Activated naive CD8-positive, alpha-beta T cell treated with anti-CD3 and anti-CD28 coated beads for 36 hours (primary cell): ENCODE measurements at places on chromosomes 5 and 9. TPM values are rescaled to one million over a fixed set of nuclear protein-coding genes. Genes with fewer than 3 reads are reported as not detected.

GRCh38 chr5:11289733-11290132 lies 528.7 kb upstream of the DAP start:
- no peak for DNase-seq
- H3K27ac ChIP-seq: no peak overlapping the region
- H3K4me3 ChIP-seq: no peak overlapping the region

DNA sequence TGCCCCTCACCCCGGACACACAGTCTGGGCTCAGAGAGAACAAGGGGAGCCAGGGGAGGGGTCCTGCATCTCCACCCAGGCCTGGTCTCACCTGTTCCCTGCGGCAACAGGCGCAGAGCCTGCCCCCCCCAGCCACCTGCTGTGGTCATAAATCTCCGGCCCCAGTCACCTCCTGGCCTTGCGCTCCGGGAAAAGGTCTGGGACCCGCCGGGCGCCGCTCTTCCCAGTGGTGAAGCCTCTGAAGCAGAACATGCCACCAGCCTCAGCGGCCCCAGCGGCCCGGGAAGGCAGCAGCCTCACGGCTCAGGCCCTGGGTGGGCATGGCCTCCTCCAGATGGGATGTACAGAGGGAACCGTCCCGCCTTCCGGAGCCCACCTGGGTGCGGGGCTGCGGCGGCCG lies 20.6 kb downstream of the NOTCH1 start:
- H3K27me3 ChIP-seq: no peaks in the 10 kb centered on the region
- peaks cover 4% of the 10 kb centered on the region for H3K4me1 ChIP-seq
- no peak for DNase-seq
- peaks cover 2% of the 10 kb centered on the region for H3K36me3 ChIP-seq
- no peak overlapping the region for H3K27ac ChIP-seq

DNA sequence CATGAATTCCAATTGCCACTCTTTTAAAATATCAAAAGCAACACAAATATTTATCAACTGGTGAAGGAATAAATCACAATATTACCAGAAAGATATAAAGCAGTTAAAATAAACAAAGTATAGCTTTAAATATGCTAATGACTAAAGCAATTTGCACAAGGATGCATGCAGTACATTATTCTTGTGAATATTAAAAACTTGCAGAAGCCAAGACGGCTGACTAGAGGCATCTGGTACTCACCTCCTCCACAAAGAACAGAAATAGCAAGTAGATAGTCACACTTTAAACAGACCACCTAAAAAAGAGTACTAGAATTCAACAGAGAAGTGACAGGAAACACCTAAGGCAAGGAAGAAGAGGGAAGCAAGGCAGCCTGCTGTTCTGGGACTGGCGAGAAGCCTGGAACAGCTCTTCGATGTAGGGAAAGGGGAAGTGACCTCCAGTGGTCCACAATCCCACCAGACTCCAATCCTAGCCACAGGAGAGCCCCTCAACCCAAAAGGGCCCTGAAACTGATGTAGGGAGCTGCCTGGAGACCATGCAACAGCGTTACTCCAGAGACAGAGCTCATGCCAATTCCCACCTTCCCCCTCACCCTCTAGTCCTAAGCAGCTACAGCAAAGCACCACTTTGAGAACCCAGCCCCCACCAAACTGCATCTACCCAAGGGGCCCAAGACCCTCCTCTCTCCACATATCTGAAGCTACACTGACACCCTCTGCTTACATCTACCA lies 86.3 kb downstream of the LPAR1 start:
- H3K4me1 ChIP-seq: no peaks in the 10 kb centered on the region
- no peak overlapping the region for H3K27ac ChIP-seq
- DNase-seq: no peak
- peaks cover 11% of the 10 kb centered on the region for H3K27me3 ChIP-seq
- H3K36me3 ChIP-seq: peaks cover 2% of the 10 kb centered on the region
- no peak overlapping the region for H3K4me3 ChIP-seq

- H3K36me3 ChIP-seq: no peaks in the 10 kb centered on the region
- no peak for DNase-seq
- H3K27ac ChIP-seq: no peak overlapping the region
- peaks cover 2% of the 10 kb centered on the region for H3K4me1 ChIP-seq
- peak overlapping the region; percentile 15 for H3K4me3 ChIP-seq
Observed at GRCh38 chr5:3601911-3602782, 6.5 kb downstream of the IRX1 start.

GRCh38 chr9:136082496-136083361 lies 12.4 kb downstream of the NACC2 start:
- no peaks in the 10 kb centered on the region for H3K27me3 ChIP-seq
- peaks cover 8% of the 10 kb centered on the region for H3K4me1 ChIP-seq
- DNase-seq: no peak
- no peak overlapping the region for H3K27ac ChIP-seq

DNA sequence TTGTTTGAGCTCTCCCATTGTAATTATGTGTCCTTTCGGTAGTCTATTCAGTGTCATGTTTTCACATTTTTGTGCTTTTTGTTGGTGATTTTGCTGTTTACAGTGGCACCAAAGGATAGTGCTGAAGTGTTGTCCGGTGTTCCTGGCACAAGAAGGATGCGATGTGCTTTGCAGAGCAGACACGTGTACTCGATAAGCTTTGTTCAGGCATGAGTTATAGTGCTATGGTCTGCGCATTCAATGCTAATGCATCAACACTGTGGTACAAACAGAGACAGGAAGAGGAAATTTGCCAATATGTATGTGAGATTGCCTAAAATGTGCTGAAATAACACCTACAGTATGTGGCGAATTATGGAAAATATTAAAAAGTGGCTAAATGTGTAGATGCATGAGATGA lies 913.4 kb upstream of the ACO1 start:
- H3K4me3 ChIP-seq: no peak overlapping the region
- no peaks in the 10 kb centered on the region for H3K27me3 ChIP-seq
- no peak overlapping the region for H3K27ac ChIP-seq
- DNase-seq: no peak
- peaks cover 5% of the 10 kb centered on the region for H3K4me1 ChIP-seq

- no peaks in the 10 kb centered on the region for H3K27me3 ChIP-seq
- no peak overlapping the region for H3K27ac ChIP-seq
- no peak for DNase-seq
- no peak overlapping the region for H3K4me3 ChIP-seq
Observed at GRCh38 chr9:20906326-20906725, 125.1 kb downstream of the HACD4 start.

DNA sequence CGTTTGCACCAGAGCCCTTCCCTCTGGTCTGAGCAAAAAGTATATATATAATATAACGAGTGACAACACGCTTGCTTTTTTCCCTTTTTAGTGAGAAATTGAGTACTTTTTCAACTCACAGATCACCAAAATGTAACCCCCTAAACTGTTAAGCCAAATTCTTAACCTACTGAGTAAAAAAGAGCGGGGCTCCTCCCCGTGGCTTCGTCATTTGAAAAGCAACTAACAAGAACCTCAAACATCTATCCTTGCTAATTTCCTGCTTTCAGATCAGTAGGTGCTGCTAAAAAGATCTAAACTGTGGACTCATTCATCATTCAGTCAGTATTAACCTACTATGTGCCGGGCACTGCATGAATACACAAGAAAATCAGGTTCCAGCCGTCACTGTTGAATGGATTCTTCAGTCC lies 1.0 kb upstream of the PTBP3 start:
- peaks cover 22% of the 10 kb centered on the region for H3K4me1 ChIP-seq
- DNase-seq: peak; percentile 25
- H3K27me3 ChIP-seq: no peaks in the 10 kb centered on the region
- H3K27ac ChIP-seq: peak overlapping the region; percentile 97
- peak overlapping the region; percentile 91 for H3K4me3 ChIP-seq

DNA sequence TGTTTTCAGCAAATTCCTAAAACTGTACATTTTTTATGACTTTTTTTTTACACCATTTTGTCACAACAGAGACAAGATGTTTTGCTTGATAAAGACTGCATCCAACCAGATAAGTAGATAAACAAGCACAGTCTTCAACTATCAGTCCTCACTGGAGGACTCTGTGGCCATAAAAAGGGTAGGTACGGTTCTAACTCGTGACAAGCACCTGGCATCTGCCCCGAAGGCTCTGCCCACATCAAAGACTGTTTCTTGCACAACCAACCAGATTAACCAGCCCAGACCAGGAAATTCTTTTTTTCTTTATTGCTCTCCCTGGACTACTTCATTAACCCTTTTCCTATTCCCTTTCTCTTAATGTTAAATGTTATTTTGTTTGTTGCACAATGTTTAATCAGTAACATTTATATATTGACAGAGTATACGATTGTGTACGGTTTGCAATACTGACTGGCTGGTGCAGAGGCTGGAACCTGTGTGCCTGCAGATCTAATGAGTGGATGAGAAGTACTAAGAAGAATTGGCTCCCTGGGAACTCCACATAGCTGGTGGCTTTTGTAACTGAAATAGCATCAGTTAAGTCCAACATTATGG lies 74.1 kb downstream of the SERINC5 start:
- H3K27me3 ChIP-seq: no peaks in the 10 kb centered on the region
- peak overlapping the region; percentile 85 for H3K27ac ChIP-seq
- H3K4me1 ChIP-seq: peaks cover 90% of the 10 kb centered on the region
- peak; percentile 52 for DNase-seq
- peak overlapping the region; percentile 32 for H3K4me3 ChIP-seq

GRCh38 chr9:136977649-136978072 lies 357 bp downstream of the PTGDS start:
- H3K36me3 ChIP-seq: no peaks in the 10 kb centered on the region
- peaks cover 3% of the 10 kb centered on the region for H3K27me3 ChIP-seq
- no peak overlapping the region for H3K4me3 ChIP-seq
- H3K4me1 ChIP-seq: peaks cover 10% of the 10 kb centered on the region
- no peak overlapping the region for H3K27ac ChIP-seq
- DNase-seq: no peak

DNA sequence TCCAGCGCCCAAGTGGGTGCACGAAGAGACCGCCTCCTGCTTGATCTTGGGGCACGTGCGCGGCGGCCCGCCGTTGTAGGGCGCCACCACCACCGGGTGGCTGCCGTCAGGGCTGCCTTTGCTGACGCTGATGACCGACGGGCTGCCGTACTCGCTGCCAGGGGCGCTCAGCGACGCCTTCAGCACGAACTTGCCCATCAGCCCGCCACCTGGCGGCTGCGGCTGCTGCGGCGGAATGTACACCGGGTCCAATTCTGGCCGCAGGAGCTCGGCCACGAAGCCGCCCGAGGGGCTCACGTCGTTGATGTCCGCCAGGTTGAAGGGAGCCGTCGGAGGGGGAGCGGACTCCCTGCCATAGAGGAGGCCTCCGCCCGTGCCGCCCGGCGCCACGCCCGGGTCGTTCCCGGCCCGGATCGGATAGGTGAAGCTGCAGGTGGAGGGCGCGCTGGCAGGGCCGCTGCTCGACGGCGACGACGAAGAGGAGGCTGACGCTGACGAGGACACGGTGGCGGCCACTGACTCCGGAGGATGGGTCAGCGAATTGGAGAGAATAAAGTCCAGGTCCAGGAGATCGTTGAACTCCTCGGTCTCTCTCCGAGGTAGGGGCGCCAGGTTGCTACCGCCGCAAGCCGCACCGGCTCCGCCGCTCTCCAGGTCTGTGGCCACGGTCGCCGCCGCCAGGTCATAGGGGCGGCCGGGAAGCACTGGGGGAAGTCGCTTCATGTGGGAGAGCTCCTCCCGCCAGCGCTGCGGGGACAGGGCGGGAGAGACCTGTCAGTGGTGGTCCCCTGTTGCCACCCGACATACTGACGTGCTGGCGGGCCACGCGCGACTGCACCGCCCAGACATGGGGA lies 1.8 kb downstream of the KLF4 start:
- H3K36me3 ChIP-seq: no peaks in the 10 kb centered on the region
- H3K27me3 ChIP-seq: peaks cover 73% of the 10 kb centered on the region
- no peak overlapping the region for H3K27ac ChIP-seq
- peak; percentile 38 for DNase-seq
- no peak overlapping the region for H3K4me3 ChIP-seq
- peaks cover 12% of the 10 kb centered on the region for H3K4me1 ChIP-seq

GRCh38 chr5:36438765-36439561 lies 137.3 kb upstream of the RANBP3L start:
- no peak for DNase-seq
- H3K27ac ChIP-seq: no peak overlapping the region
- no peaks in the 10 kb centered on the region for H3K36me3 ChIP-seq
- no peak overlapping the region for H3K4me3 ChIP-seq
- H3K27me3 ChIP-seq: peaks cover 36% of the 10 kb centered on the region

Gene SPINK7
- total RNA-seq: not detected

Gene GABRB2
- total RNA-seq: not detected

Gene RNF180
- not detected for total RNA-seq

Gene ST8SIA4
- 14.6 TPM for total RNA-seq

Gene CNTFR
- not detected for total RNA-seq

Gene ANKRD34B
- not detected for total RNA-seq

Gene RANBP17
- total RNA-seq: 0.30 TPM

Gene ZNF366
- total RNA-seq: not detected
